ENCODE measurements at places on chromosomes 3 and 15.

DNA sequence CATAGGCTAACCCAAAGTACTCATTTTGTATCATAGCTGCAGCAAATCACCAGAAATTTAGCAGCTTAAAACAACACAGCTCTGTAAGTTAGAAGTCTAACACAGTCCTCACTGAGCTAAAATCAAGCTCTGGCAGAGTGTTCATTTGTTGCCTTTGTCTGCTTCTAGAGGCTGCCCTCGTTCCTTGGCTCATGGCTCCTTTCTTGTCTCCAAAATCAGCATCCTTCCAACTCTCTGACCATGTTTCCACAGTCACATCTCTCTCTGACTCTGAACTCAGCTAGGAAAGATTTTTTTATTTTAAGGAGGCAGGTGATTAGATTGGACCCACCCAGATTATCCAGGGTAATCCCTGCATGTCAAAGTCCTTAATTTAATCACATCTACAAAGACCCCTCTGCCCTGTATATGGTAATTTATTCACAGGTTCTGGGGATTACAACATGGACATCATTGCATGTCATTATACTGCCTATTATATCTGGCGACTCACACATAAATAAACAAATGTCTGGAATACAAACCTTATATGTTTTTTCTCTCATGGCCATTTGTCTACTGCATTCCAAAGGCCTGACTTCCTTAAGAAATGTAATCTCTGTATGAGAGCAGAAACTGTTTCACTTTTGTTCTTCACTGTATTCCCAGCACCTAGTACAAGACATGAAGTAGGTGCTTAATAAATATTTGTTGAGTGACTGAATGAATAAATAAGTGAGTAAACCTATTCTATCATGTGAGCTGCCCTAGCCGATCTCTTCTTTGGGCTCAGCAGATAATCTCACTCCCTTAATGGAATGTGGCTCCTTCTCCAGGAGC lies 15.1 kb upstream of the UACA start:
- no peak overlapping the region for H3K4me3 ChIP-seq
- H3K4me1 ChIP-seq, result peaks cover 59% of the 10 kb centered on the region
- no peaks in the 10 kb centered on the region for H3K27me3 ChIP-seq
- no peaks in the 10 kb centered on the region for H3K36me3 ChIP-seq
- DNase-seq, result no peak

DNA sequence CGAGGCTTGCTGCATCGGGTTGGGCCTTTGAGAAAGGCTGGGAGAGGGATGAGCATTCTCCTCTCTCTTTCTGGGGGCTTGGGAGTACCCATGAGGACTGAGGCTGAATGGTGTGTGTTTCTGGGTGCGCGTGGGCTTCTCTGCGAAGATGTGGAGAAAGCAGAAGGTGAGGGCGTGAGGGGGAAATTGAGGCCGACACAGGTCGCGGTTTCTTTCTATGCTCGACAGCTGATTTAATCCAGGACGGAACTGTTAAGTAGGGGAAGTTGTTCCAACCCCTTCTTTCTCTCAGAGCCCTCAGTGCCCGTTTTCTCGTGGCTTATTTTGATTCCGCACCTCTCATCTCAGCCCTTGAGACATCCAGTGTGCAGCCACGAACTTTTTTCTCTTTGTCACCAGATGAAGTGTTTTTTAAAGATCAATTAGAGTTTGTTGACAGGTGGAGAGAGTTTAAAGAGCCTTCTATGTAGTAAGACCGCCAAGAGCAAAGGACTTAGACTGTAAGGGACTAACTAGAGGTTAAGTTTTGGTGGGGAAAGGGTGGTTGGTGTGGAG lies 711 bp downstream of the STARD9 start:
- H3K36me3 ChIP-seq, result no peaks in the 10 kb centered on the region
- no peaks in the 10 kb centered on the region for H3K4me1 ChIP-seq
- H3K27ac ChIP-seq, result no peak overlapping the region
- peak overlapping the region; percentile 58 for H3K4me3 ChIP-seq
- no peak for DNase-seq

- H3K27ac ChIP-seq, result peak overlapping the region; percentile 78
- H3K27me3 ChIP-seq, result no peaks in the 10 kb centered on the region
- H3K36me3 ChIP-seq, result no peaks in the 10 kb centered on the region
- no peak overlapping the region for H3K4me3 ChIP-seq
- peak; percentile 36 for DNase-seq
Measured at GRCh38 chr3:20324664-20325478, 138.9 kb upstream of the SGO1 start.

- no peaks in the 10 kb centered on the region for H3K36me3 ChIP-seq
- no peaks in the 10 kb centered on the region for H3K4me1 ChIP-seq
- no peak for DNase-seq
- H3K4me3 ChIP-seq, result no peak overlapping the region
Measured at GRCh38 chr15:94246016-94246415, 14.7 kb downstream of the MCTP2 start.

DNA sequence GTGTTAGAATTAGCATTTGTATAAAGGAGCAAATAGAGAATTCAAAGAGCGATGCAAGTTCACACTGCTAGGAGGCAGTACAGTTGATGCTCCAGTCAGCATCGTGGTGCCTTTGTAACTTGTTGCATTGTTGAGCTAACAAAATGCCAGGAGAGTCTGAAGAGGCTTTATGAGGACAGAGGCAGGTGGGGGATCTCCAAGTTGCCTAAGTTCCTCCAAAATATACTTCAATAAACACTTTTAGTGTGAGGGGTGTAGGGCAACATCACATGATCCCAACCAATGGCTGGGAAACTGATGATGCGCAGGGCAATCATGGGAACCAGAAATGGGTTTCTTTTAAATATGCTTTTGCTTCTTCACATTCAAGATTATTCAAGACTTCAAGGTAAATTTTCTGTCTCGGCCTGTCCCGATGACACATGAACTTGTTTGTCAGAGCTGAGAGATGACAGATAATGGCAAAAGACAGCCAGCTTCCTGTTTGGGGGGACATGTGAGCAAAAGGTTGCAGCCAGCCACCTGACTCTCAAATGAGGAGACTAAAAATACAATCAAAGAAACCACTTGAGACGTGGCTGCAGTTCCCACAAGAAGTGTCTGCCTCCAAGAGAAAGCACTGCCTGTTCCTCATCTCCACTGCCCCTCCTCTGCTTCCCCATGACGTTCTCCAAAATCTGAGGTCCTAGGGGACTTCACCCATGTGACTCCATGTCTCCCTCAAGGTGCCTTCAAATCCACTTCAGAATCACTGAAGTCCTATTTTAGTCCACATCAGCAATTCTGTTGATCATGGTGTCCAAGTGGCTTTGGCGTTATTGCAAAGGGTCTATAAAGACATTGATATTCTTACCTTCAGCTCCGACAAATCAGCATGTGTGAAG lies 39.3 kb downstream of the KLHL6 start:
- no peaks in the 10 kb centered on the region for H3K36me3 ChIP-seq
- no peak overlapping the region for H3K27ac ChIP-seq
- H3K4me3 ChIP-seq, result no peak overlapping the region
- H3K4me1 ChIP-seq, result no peaks in the 10 kb centered on the region

DNA sequence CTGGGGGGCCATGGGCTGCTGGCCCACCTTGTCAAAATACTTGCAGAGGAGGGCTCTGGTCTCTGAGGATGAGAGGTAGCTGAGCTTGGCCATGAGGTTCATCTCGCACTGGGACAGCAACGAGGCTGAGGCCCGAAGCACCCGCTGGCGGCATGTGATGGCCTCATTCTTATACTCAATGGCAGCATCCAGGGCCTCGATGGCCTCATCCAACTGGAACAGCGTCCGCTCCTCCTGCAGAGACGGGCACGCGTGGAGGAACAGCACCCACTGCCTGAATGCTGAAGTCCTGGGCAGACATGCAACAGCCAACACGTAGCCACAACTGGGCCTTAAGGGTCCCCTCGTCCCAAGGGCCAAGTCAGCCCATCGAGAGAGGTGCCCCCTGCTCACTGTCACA lies 25.0 kb downstream of the KIF7 start:
- no peaks in the 10 kb centered on the region for H3K27me3 ChIP-seq
- no peak for DNase-seq
- no peaks in the 10 kb centered on the region for H3K4me1 ChIP-seq
- no peak overlapping the region for H3K4me3 ChIP-seq
- no peak overlapping the region for H3K27ac ChIP-seq
- peaks cover 33% of the 10 kb centered on the region for H3K36me3 ChIP-seq

GRCh38 chr3:56816061-56816460 lies 14.3 kb upstream of the ARHGEF3 start:
- no peaks in the 10 kb centered on the region for H3K36me3 ChIP-seq
- no peaks in the 10 kb centered on the region for H3K27me3 ChIP-seq
- H3K27ac ChIP-seq, result no peak overlapping the region
- DNase-seq, result no peak
- no peak overlapping the region for H3K4me3 ChIP-seq

DNA sequence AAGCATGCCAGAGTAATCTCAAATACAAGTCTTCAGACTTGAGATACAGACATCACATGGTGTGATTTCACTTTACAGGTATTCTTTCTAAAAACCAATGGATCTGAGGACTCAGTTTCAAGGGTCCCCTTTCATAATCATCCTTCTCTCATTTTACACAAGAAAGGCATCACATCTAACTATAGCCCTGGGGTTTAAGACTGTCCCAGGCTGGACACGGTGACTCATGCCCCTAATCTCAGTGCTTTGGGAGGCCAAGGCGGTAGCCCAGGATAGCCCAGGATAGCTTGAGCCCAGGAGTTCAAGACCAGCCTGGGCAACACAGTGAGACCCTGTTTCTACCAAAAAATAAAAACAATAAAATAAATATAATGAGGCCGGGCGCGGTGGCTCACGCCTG lies 36.4 kb downstream of the UBP1 start:
- H3K27me3 ChIP-seq, result no peaks in the 10 kb centered on the region
- H3K27ac ChIP-seq, result no peak overlapping the region
- H3K4me3 ChIP-seq, result no peak overlapping the region
- no peak for DNase-seq

DNA sequence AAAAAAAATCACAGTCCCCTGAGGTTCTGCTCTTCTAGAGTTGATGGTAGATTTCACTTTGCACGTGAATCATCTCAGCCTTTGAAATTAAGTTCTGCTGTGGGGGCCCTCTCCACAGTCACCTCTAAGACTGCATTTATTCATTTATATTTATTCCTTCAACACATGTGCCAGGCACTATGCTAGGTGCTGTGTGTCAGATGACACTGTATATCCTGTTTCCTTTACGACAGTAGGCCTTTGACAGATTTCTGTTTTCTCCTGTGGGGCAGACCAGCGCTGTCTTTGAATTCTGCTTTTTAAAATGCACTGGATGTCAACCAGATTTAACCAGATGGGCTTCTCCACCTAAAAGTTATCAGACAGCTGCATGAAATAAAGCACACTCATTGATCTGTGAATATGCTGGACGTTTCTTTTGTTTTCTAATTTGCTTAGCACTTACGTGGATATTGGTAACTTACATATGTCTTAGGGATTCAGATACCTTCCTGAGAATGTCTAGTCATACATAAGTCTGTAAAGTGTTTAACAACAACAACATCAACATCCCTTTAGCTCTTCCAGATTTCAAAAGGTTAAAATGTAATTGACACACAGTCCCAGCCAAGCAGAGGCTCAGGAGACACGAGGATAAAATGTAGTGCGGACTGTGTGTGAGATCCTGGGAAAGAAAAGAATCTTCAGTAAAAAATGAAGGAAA lies 525.5 kb upstream of the MCTP2 start:
- H3K27ac ChIP-seq, result no peak overlapping the region
- no peak overlapping the region for H3K4me3 ChIP-seq
- peaks cover 3% of the 10 kb centered on the region for H3K27me3 ChIP-seq
- H3K36me3 ChIP-seq, result no peaks in the 10 kb centered on the region
- no peak for DNase-seq
- no peaks in the 10 kb centered on the region for H3K4me1 ChIP-seq

DNA sequence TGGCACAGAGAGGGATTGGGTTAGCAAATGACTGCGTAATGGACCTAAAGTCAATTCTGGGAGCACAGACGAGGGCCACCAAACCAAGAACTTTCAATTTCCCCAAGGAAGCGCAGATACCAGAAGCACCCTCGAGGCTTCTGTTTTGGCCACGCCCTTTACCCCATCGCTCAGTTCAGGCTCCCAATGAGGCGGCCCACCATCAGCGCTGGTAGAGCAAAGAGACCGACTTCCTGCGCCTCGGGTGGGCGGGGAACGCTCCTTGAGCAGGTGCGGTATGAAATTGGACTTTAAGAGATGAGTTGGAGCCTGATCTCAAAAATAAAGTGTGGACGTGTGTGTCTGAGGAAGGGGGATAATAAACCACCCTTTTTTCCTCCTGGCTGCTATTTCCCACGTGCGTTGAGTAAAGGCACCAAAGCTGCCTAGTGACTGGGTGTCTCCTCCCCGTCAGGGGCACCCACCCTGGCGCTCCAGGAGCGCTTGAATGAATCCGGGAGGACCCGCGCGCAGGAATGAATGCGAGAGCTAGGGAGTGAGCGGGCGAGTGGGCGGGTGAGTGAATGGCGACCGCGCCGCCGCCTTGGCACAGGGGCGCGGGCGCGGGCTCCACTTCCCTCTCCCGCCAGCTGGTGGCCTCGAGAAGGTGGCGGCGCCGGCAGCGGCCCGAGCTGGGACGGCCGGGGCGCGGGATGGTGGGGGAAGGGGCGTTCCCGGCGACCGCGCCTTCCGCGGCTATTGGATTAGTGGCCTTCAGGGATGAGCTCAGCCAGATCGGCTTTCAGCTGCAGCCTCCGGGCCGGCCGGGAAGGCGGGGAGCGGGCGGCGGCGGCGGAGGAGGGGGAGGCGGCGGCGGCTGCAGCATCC lies at the start of gene SPSB4:
Gene SPSB4, plus strand, starts transcription at position 772 of the 867 bp plus-strand sequence. CDS start 14,758 bp downstream, outside the sequence.
- H3K27ac ChIP-seq, result no peak within 1 kb of the TSS
- no peaks in the 10 kb centered on the region for H3K4me1 ChIP-seq
- H3K4me3 ChIP-seq, result no peak within 1 kb of the TSS
- H3K27me3 ChIP-seq, result peaks cover 42% of the 10 kb centered on the region
- H3K36me3 ChIP-seq, result no peaks in the 10 kb centered on the region
- DNase-seq, result peak; percentile 11

DNA sequence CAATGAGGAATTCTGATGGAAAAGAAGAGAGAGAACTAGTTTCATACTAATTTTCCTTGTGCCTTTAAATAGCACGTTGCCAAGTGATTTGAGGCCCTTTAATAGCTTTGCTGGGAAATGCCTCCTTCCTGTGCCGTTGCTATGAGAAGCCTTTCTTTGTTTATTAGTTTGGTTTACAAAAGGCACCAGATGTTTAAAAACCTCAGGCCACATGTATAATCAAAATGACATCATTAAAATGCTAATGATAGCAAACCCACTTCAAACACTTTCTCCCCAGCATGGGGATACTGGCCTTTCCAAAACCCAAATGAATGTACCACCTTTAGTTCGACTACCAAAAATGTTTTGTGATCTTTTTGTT lies 50.0 kb upstream of the TBC1D23 start:
- DNase-seq, result no peak
- no peaks in the 10 kb centered on the region for H3K4me1 ChIP-seq
- no peak overlapping the region for H3K4me3 ChIP-seq
- no peaks in the 10 kb centered on the region for H3K36me3 ChIP-seq
- no peaks in the 10 kb centered on the region for H3K27me3 ChIP-seq

GRCh38 chr15:26867200-26868007 lies 542 bp downstream of the GABRA5 start:
- no peaks in the 10 kb centered on the region for H3K27me3 ChIP-seq
- no peak for DNase-seq
- no peaks in the 10 kb centered on the region for H3K4me1 ChIP-seq
- no peaks in the 10 kb centered on the region for H3K36me3 ChIP-seq
- no peak overlapping the region for H3K4me3 ChIP-seq
